ENCODE measurements at places on chromosomes 11 and 22.
A peak's percentile ranks its signal among the peaks of the same experiment; 100 is the strongest.

GRCh38 chr22:44085743-44086270 lies 61.7 kb downstream of the PARVB start:
- DNase-seq: no peak

DNA sequence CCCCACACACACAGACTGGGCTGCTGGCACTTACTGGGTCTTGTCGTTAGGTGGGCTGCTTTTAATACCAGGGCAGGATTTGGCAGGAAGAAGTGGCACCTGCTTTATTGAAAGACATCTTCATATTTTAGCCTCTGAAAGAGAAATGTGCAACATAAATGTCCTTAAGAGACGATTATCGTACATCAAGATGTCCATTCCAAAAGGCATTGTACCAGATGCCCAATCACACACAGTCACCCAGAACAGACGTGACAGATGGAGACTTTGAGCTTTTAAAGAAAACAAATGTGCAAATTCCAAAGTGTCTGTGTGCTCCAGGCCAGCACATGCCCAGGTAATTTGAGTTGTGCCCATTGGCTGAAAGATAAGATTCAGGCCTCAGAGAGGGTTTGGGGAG lies 155.7 kb downstream of the RRAS2 start:
- DNase-seq: no peak

DNA sequence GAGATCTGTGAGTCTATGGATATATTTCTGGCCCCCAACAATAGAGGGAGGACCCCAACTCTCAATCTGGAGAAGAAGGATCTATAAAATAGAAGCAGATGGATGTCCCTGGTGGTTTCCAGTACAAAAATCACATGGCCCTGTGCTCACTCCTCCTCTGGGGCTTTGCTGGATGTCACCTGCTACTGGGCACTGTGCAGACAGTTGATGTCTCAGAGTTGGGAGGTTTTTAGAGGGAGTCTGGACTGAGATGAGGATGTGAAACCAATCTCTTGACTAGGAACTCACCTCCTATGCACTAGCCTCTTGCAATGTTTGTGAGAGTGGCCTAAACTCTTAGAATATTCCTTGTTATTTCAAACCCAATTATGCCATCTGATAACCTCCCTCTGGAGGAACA lies 107.2 kb downstream of the SCN3B start:
- DNase-seq: no peak

DNA sequence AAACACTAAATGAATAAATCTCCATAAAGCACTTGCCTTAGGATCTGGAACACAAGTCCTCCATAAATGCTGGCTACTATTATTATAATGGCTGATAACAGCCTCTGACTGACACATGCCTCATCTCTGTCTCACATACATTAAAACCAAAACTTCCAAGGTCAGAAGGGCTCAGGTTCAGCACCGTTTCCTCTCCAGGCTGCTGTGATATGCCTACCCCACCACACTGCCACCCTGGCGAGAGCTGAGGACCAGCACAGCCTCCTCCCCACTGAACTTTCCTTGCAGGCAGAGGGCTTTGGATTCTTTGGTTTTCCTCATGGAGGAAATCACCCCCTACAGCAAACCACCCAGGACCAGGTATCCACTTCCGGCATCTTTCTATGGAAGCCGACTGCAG lies 112.8 kb downstream of the ABTB2 start:
- DNase-seq: no peak

DNA sequence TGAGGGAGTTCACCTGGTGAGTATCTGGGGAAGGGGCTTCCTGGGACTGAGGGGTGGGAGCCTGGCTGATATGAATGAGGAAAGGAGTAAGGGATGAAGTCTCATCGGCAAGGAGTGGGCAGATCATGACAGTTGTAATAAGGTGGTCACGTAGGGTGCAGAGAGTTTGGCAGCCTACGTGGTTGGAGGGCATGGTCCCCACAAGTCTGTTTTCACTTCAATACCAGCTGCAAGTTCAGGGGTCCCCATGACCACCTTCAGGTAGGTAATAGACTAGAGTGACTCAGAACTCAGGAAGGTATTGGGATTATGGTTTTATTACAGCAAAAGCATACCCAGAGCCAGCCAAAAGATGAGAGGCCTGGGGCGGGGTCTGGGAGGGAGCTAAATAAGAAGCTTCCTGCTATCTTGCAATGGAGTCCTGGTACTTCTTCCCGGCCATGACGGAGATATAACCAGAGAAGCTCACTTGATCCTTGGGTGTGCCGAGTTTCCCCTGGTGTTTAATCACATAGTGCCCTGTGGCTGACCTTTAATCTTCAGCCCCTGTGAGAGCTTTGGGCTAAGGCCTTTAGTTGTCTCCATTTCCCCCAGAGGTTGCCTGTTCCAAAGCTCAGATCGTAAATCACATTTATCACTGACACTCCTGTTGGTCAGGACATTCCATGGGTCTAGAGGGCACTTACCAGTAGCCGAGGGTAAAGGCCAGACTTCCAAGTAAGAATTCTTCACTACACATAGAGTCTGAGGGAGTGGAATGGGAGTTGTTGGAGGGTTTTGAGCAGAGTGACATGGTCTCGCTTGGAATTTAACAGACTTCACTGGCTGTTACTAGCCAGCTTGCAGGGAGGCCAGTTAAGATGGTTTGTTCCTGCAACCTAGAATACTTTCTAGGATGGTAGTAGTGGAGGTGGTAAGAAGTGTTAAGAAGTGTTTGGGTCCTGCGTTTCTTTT lies 9.1 kb downstream of the SLC3A2 start:
- DNase-seq: no peak

DNA sequence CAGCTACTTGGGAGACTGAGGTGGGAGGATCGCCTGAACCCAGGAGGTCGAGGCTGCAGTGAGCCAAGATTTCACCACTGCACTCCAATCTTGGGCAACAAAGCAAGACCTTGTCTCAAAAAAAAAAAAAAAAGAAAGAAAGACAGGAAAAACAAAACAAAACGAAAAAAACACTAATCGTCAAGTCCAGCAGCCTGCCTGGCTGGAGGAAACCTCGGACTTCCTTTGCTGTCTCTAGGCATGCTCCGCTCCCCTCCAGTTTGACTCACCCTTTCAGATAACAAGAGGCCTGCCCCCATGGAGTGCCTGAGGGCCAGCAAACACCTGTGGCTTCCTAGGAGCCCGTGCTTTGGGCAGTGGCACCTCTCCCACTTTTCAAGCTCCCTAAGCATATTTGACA lies 28.8 kb upstream of the CHKA start:
- no peak for DNase-seq

DNA sequence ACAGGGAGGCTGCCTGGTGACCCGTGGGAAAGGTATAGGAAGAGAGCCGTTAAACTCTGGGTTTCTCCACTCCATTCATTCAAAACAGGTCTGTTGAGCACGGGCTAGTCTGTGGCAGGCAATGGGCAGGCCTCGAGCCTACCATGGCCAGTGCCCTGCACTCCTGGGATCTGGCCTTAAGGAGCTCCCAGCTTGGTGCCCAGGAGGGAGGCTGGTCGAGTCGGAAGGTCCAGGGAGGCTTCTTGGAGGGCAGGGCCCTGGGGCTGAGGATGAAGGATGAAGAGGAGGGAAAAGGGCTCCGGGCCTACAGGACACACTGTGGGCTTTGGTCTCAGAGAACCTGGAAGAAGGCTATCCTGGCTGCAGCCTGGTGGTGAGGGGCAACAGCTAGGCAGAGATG lies 41.9 kb upstream of the MN1 start:
- DNase-seq: no peak

GRCh38 chr11:72010529-72011233 lies 12.0 kb downstream of the IL18BP start:
- no peak for DNase-seq

DNA sequence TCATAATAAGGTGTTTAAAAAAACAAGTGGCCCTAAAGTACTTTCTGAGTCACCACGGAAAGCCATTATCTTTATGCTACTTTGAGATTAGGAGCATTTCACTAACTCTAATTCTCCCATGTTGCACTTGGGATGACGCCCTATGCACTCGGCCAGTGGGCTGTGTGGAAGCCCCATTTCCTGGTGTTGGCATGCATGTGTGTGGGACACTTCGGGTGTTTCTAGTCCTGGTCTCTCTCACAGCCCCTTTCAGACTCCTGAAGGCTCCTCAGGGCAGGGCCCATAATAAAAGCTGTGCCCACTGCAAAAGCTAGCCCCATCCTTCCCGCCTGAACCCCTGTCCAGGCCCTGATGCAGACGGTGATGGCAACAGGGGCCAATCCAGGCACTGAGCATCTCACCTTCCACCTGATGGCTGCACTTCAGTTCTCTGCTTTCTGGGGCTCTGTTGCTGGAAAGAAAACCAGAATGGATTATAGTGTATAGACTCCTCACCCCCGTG lies 14.9 kb upstream of the FXYD2 start:
- DNase-seq: no peak

DNA sequence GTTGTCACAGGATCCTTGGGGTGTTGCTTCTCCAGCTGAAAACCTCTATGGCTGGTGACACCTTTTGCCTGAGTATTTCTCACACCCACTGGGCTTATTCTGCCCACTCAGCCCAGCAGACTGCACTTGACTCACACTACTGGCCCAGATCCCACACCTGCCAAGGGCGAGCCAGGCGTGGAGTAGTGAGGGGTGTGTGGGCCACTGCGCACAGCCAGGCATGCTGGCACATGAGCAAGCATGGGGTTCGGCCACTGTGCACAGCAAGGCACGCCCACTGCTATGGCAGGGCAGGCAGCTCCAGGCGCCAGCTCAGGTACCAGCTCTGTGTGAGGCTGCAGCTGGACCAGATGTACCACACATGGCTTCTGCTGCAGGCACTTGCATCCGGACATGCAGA lies 116.5 kb upstream of the MTNR1B start:
- DNase-seq: no peak

GRCh38 chr11:15117751-15118150 lies 3.0 kb downstream of the INSC start:
- no peak for DNase-seq

- DNase-seq: no peak
Measured at GRCh38 chr11:34599406-34599945, 21.4 kb upstream of the EHF start.

GRCh38 chr11:25838918-25839625 lies 492.9 kb upstream of the ANO3 start:
- no peak for DNase-seq

GRCh38 chr22:39574779-39575551 lies 4.4 kb downstream of the CACNA1I start:
- DNase-seq: no peak

DNA sequence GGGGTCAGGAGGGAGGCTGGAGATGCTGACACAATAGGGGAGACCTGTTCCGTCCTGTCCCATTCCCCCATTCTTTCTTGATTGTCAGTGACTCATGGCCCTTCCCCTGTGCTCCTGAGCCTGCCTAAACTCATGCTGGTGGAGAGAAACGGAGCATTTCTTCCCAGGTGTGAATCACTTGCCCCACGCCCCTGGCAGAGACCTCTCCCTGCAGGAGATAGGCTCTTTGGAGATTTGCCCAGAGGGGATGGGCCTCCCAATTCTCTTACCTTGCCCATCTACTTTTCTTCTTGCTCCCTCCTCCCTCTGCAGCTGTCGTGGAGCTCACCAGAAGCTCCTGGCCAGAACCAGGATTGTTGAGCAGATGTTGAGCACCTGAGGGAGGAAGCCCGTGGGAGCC lies 121.9 kb upstream of the OR9Q1 start:
- DNase-seq: no peak

- no peak for DNase-seq
Measured at GRCh38 chr11:63713766-63714165, 32.5 kb downstream of the RTN3 start.

- no peak for DNase-seq
Measured at GRCh38 chr22:49412236-49412635, 415.4 kb downstream of the BRD1 start.

DNA sequence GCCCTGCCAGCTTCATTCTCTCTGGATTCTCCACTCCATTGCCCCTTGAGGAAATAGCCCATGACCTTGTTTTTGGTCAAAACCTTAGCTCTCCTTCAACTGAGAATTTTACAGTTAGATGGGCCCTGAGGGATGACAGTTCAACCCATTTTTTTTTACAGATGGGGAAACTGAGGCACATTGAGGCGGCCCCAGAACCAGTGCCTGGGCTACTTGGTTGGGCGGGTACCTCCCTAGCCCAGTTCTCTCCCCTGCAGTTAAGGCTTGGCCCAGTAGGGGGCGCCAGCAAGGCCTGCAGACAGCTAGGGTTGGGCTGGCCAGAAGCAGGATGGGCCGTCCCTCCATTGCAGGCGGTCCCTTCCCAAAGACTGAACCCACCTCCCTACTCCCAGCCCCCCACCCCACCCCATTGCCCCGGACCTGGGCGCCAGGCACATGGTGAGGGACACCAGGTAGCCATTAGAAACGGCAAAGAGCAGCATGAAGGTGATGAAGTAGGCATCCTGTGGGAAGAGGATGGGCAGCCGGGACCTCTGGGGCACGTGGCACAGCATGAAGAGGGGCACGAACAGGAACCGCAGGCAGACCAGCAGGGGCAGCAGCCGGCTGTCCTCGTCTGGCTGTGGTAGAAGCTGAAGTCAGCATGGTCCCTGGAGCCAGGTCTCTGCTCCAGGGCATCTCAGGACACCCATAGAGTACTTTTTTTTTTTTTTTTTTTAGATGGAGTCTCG lies 7.6 kb downstream of the SLC29A2 start:
- peak; percentile 26 for DNase-seq

DNA sequence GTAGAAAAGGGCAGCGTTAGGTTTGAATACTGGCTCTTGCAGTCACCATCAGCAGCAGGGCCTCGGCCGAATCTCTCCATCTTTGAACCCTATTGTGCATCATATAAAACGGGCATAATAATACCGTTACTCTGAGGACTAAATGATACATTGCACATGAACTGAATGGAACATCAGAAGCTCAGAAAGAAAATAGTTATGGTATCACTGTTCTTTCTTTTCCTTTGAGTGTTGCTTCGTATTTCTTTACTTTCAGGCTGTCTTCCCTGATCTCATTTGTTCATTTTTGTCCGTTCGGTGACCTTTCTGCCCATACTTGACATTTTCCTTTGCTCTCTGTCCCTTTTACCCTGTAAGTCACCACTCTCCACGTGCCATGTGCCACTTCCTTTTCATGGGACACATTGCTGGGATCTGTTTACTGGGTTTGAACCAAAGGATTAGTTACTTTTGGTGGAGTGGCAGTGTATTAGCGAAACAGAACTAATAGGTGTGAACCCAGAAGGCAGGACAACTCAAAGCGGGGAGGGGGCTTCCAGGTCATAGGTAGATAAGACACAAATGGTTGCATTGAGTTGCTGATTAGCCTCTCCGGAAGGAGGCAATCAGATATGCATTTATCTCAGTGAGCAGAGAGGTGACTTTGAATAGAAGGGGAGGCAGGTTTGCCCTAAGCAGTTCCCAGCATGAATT lies 717 bp upstream of the ZNF202 start:
- no peak for DNase-seq

DNA sequence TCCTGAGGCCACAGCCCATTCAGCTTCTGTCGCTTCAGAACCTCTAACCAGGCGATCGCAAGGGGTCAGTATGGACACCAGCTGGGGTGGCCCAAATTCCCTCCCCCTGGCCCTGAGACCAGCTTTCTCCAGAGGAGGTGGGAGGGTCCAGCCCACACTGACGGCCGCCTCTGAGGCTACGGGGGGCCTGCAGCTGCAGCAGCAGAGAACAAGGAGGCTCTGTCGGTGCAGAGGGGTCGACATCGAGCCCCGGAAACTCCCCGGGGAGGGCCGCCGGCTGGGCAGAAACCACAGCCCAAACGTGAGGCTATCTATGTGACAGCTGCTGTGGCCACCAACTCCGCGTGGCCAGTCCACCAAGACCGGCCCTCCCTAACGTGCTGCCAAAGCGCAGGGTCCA lies 40.8 kb downstream of the ELFN2 start:
- no peak for DNase-seq

- DNase-seq: no peak
Measured at GRCh38 chr11:38305682-38306081, 1707.6 kb upstream of the RAG2 start.
